ENCODE measurements at places on chromosomes 3 and 15.

DNA sequence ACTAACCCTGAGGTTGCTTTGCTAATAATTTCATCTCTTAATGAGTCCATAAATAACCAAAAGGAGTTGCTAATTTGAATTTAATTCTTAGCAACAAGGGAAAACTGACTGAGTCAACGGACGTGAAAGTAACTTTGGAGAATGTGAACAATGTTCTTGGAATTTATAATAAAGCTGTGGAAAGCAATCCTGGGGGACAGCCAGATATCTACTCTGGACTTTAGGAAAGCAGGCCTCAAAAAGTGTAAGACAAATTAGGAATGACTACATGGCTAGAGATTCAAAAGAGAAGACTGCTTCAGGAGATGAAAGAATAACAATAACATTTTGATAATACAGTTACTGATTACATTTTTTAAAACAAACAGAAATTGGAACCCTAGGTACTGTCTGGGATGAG, 318.4 kb upstream of the COL8A1 start:
- DNase-seq: no peak

DNA sequence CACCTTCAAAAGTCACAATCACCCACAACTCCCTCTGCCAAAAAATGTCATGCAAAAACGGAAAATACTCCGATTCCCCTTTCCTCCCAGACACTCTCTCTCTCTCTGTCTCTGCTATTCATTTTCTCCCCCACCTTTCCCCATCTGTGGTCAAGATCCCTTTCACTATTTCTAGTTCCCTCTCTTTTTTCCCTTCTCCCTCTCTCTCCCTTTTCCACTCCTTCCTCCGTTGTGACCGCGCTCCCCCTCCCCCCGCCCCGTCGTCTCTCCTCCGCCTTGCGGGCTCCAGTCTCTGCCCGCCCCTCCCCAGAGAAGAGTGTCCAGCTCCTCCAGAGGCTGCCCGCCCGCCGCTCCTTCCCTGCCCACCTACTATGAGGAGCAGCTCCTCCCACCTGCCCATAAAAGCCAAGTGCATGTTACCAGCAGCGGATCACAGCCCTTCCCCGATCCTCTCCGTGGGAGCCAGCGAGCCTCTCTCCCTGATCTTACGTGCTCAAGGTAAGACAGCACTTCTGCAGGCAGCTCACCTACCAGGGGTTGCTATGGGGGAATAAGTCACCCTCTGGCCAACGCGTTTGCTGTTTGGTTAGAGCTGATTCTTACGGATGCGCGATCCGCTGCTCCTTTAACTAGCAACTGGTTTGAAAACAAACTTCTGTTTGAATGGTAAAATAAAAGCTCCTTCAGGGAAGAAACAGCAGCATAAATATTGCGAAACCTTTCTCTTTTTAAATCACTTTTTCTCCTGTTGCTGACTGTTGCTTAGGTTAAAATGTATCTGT, at the start of gene COL8A1:
Gene COL8A1, plus strand, starts transcription at position 428 of the 782 bp plus-strand sequence. CDS start 152,089 bp downstream, outside the sequence.
- no peak for DNase-seq

DNA sequence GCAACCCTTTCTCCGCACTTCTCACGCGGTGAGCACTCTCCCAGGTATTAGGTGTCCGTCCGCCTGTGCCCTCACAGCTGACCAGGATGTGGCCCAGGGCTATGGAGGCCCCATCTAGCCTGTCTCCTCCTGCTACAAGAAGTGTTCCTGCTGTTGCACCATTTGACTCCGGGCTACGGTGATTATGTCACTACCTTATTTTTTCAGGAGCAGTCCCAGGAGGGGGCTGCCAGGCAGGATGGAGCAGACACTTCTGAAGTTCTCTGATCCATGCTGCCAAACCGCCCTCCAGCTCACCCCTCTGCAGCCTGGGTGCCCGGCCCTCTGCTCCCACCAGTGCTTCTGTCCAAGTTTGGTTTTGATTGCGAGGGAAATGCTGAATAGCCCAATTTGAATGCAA, 36.9 kb downstream of the ZXDC start:
- no peak for DNase-seq

DNA sequence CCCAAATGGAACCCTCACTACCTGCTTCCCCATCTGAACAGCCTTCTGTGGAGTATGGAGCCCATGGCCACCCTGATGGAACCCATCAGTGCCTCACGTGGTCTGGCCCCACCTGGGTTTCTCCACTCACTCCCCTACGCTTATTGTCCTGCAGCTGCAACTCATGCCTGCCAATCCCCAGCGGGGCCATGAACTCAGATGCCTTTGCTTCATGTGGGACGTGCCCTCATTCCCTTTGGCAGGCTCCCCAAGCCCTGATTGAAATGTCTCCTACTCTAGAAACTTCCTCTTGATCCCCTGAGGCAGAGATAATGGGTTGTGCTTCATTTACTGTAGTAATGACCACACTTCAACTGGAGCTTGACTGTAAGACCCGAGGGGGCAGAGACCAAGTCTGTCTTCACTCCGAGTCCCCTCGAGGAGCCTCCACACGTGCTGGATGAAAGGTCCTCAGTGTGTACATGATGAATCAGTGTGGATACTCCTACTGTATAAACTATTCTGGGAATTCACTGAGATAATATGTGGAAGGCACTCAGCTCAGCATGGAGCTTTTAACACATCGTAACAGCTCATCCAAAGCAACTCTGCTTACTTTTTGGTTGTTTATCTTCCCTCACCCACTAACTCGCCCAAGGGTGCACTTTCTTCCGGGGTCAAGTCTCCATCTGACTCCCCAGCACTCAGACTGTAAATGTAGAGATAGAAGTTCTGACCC, 232.8 kb upstream of the BHLHE40 start:
- no peak for DNase-seq

GRCh38 chr15:48001393-48002039, 119.3 kb upstream of the SLC24A5 start:
- DNase-seq: no peak

GRCh38 chr3:77825001-77825827, 785.3 kb downstream of the ROBO2 start:
- no peak for DNase-seq

DNA sequence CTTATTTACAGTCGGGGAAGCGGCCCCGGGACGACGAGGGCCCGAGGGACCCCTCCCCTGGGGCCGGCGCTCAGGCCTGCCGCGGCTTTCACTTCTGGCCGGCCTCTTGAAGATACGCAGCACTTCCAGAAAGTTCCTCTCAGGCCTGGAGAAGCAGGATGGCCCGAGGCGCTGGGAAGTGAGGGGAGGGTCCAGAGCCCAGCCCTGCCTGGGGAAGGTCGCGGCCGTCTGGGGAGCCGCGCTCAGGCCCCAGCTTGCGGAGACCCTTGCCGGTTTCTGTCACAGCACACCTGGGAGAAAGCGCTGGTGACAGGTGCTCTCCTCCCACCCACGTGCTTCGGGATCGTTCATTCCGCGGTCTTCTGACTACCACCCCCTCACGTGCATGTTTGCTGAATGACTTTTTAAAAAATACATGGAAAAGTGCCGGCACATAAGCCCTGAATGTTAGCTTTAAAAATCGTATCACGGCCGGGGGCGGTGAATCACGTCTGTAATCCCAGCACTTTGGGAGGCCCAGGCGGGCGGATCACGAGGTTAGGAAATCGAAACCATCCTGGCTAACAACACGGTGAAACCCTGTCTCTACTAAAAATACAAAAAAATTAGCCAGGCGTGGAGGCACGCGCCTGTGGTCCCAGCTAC, 727 bp upstream of the TM2D3 start:
- DNase-seq: no peak

GRCh38 chr3:204102-204501, 7.5 kb downstream of the CHL1 start:
- DNase-seq: no peak

DNA sequence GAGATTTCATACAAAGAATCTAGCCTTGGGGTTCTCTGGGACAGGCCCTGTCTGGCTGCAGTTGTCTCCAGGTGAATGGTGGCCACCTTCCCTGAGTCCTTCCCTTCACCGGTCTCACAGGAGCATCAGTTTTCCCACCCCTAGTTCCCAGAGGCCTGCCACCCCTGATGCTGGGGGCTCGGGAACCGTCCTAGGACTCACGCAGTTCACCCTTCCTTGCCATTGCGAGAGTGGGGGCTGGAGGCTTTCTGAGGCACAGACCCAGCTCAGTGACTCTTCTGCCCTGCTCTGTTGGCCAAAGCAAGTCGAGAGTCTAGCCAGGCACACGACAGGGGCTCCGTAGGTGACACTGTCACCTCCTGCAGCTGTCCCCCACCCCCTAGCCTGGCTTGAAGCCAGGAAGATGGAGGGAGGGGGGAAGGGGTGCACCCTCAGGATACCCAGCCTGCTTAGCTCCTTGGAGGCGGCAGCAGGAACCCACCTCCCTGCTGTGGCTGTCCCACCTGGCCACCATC, 130.3 kb downstream of the NUP210 start:
- no peak for DNase-seq

- DNase-seq: no peak
Measured at GRCh38 chr3:42914771-42915515, 9.0 kb downstream of the ZNF662 start.

DNA sequence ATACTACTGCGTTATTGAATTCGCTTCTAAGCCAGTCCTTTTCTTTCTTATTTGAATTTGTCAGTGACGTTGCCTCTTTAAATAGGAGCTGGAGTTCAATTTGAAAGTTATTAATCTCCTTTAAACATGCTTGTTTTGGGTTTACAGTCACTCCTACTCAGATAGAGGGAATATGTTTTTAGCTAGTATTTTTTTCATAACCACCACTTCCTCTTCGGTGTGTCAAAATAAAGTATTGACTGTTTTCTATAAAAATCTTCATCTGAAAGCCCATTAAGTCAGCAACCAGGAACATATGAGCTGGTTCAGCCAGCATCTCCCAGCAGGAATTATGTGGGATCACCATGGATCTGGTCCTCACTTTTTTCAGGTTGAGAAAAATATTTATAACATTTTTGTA, 772.9 kb downstream of the DIPK2A start:
- no peak for DNase-seq

- no peak for DNase-seq
Measured at GRCh38 chr15:100623301-100623700, 20.9 kb downstream of the ASB7 start.

GRCh38 chr15:59303633-59304032, 69.0 kb downstream of the MYO1E start:
- no peak for DNase-seq

GRCh38 chr15:65926899-65927298, 57.6 kb downstream of the RAB11A start:
- no peak for DNase-seq

GRCh38 chr3:119085070-119085439, 50.4 kb upstream of the IGSF11 start:
- DNase-seq: no peak

DNA sequence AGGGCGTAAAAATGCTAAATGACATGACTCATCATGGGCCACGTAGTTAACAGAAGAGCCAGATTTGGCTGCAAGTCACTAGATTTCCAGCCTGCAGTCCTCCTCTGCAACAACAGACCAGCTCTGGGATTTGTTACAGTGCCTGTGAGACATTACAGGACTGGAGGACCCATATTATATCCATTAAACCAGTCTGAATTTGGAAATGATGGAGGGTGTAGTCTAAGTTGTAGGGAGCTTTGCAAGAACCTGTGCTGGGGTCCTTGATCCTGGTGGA, 10.8 kb downstream of the ZNF774 start:
- no peak for DNase-seq

GRCh38 chr3:71092665-71093064, 490.9 kb downstream of the FOXP1 start:
- no peak for DNase-seq

DNA sequence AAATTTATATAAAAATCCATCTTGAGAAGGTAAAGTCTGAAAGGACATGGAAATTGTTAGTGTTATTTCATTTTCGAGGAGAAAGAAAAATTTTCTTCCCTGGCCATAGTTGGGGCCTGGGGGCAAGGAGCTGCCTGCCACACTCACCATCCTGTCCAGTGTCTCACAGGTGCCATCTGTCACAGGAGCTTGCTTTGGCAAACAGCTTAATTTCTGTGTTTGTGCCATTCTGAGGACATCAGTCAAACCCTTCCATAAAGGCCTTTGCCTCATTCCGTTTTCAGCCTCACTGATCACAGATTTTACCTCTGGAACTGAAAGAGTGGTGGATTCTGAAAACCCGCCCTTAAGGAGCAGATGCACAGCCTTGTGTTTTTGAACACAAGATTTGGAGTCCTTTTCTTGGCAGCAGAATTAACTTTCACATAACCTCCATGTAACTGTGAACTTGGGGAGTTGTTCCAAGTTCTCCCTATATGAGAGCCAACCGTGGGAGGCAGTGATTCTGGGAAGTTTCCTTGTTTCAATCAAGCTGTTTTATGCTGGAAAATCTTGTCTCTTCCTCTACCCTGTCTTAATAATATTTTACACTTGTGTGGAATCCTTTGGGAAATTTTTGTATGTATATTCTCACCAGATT, 254.7 kb downstream of the CACNA2D3 start:
- DNase-seq: no peak

DNA sequence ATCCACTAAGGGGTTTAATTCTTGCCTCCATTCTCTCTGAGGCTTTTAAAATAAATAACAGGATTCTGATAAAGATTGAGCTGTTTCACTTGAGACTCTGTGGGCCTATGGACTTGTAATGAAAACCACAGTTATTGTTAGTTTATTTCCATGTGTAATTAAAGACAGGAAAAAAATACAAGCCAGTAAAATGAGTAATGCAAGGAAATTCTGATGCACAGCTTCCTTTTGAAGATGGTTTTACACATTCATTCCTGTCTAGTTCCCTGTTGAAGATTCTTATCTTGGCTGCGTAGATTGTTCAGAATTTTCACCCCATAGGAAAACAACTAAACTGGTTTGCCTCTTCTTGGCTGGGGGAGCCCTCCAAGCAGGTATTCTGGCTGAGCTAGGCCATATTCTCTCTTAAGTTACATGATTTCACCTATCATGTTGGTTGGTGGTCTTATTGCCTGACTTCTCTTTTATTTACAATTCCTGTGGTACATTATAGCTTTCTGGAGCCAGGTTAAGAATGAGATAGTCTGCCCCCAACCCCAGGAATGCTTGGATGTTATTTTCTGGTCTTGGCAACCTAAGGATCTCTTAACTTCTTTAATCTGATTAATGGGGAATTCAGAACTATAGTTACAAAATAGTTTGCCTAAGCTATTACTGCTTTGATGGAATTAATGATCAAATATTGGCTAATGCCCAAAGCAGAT, 67.6 kb downstream of the MITF start:
- DNase-seq: no peak

DNA sequence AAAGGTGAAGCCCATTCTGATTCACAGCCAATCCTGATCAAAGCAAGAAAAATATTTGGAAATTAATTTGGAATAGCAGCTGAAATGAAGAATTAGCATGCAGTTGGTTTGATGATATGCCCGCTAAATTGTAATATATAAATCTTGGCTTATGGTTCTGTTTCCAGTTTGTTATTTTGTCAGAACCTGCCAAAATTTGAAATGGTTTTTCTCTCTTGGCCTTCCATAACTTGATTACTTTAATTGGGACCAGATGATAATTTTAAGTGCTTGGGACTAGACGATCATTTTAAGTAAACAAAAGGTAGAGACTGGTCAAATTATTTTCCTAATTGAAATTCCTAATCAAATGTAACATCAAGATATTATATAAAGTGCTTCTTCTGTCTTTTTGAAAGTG, 842.4 kb downstream of the TBL1XR1 start:
- DNase-seq: no peak

DNA sequence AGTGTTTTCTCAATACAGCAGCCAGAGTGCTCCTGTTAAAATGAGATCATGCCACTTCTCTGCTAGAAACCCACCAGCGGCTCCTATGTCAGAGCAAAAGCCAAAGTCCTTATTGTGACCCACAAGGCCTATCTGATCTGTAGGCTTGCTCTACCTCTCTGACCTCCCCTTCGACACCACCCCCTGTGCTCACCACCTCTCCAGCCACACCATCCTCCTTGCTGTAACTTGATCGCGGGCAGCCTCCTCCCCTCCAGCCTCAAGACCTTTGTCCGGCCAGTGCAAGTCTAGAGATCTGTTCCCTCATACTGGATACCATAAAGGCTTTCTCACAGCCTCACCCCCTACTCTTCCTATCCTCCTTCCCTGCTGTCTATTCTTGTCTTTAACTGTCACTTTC, 1.9 kb upstream of the IGDCC4 start:
- no peak for DNase-seq

Measured in NCI-H187 (cell line).